ENCODE measurements at places on chromosomes 2 and 18. TPM values are rescaled to one million over a fixed set of nuclear protein-coding genes. Genes with fewer than 3 reads are reported as not detected.

- no peak for ATAC-seq
These were observed 19.6 kb upstream of the KCNJ13 start for GRCh38 chr2:232795920-232796319.

DNA sequence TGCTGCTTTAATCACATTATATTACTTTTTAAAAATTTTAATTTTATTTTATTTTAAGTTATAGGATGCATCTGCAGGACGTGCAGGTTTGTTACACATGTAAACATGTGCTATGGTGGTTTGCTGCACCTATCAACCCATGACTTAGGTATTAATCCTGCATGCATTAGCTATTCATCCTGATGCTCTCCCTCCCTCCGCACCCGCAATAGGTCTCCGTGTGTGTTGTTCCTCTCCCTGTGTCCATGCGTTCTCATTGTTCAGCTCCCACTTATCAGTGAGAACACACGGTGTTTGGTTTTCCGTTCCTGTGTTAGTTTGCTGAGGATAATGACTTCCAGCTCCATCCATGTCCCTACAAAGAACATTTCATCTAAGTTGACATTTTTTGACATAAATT lies 283.2 kb downstream of the CYRIA start:
- ATAC-seq, result no peak

- ATAC-seq, result no peak
These were observed 131.5 kb downstream of the CAPN13 start for GRCh38 chr2:30675758-30676157.

Gene GULP1
- total RNA-seq, result 10.2 TPM

Gene SIX2
- total RNA-seq, result 0.12 TPM

Data from esophagus mucosa (tissue), 1 donor.